Smooth muscle cell of the brain vasculature (primary cell): ENCODE measurements at places on chromosomes 11 and 22.

DNA sequence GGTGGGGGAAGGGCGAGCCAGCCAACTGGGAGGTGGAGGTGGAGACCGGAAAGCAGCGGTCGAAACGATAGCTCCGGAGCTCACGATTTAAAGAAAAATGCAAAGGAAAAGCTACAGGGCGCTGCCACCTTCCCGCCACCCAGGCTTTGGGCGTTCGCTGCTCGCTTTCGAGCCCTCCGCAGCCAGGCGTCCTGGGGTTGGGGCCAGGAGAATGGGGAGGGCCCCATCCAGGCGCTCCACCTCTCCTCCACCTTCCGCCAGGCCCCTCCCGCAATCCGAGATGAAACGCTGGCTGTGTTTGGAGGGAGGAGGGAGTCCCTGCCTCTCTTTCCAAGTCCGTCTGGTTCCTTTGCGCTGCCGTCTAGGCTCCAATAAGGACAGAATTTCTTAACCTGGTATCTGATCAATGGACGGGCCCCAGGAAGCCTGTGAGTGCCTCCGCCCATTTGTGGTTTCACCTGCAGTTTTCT lies 483 bp upstream of the ABTB2 start:
- DNase-seq: no peak

- DNase-seq: no peak
These were observed 105.2 kb downstream of the PPP6R3 start for GRCh38 chr11:68565768-68566167.

- no peak for DNase-seq
These were observed 49.1 kb upstream of the MUC15 start for GRCh38 chr11:26621132-26621531.

GRCh38 chr22:21009638-21010425 lies 5.1 kb upstream of the P2RX6 start:
- DNase-seq: no peak

DNA sequence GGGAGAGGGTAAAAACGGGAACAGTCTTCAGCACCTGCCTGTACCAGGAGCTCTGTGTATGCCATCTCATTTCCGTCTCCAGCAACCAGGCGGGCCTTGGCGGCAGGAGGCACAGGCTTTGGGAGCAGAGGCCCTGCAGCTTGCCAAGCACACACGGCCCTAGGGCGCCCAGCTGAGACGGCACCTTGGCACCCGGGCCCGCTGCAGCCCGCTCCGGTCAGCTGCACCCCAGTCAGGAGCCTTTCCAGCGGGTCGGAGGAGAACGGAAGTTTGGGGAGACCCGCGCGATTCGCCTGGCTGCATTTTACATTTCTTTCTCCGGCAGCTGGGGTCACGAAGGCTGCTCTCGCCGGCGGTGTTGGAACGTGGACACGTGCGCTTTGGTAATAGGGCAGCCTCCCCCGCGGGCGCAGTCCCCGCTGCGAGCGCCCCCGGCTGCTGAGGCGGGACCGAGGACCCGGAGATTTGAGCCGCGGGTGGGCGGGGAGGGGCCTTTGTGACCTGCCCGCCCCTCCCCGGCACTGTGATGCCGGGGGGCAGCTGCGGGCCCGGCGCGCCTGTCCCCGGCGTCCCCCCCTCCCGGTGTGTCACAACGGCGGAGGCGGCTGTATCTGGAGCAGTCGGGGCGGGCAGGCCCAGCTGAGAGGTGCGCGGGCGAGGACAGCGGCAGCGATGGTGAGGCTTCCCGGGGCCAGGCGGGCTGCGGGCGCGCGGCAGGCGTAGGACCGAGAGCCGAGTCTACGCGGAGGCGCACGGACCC lies at the start of gene TUBA8:
TUBA8 (plus strand) TSS at position 616 of the 760 bp plus-strand sequence; CDS start at position 673, 57 bp downstream.
- DNase-seq: no peak

DNA sequence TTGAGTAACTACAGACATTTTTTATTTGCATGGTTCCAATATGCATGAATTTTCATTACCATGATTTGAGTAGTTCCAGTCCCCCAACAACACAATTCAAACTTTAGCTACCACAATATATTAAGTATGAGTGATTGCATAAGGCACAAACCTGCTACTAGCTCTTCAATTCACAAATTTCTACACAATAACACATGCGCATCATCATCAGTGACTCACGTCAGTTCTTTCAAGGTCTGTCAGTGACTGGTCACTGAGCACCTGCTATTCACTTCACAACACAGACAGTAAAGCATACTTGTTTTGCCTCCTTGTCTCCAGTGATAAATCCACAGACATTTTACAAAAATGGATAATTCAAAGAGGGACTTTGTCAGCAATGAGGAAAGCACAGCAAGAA lies 435.1 kb upstream of the CCDC90B start:
- no peak for DNase-seq

- DNase-seq: no peak
These were observed 496 bp downstream of the EHBP1L1 start for GRCh38 chr11:65576232-65576866.

- DNase-seq: no peak
These were observed 413.4 kb downstream of the MN1 start for GRCh38 chr22:27388090-27388600.

DNA sequence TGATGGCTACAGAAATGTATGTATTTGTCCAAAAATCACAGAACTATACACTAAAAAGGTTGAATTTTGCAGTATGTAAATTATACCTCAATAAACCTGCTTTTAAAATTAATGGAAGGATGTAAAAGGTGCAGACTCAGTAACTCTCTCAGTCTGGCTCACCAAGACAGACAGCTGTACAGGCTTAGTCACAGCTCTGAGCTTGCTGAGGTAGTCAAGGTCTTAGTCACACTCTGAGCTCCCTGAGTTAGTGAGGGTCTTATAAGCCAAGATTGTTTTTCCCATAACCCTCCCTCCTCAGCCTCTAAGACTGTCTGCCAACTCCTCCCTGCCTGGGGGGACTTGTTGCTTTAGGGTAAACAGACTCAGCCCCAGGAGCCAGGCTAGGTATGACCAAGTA lies 59.3 kb upstream of the IZUMO1R start:
- DNase-seq: no peak

DNA sequence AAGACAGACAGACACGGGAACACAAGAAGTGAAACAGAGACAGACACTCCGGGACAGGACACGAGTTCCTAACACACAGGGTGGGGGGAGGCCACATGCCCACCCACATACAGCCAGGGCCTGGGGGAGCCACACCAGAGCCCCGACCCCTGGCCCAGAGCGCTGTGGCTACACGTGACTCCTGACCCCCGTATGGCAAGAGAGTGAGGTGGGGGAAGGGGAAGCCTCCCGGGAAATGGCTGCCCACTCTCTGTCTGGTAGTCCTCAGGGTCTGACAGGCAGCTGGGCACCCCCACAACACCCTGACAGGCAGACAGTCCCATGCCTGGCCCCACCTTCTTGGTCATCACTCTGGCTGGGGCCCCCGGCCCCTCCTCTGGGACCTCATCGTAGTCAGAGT lies 38.6 kb upstream of the PDE2A start:
- DNase-seq: no peak

GRCh38 chr22:45304971-45305370 lies 4.8 kb upstream of the FAM118A start:
- DNase-seq: no peak

DNA sequence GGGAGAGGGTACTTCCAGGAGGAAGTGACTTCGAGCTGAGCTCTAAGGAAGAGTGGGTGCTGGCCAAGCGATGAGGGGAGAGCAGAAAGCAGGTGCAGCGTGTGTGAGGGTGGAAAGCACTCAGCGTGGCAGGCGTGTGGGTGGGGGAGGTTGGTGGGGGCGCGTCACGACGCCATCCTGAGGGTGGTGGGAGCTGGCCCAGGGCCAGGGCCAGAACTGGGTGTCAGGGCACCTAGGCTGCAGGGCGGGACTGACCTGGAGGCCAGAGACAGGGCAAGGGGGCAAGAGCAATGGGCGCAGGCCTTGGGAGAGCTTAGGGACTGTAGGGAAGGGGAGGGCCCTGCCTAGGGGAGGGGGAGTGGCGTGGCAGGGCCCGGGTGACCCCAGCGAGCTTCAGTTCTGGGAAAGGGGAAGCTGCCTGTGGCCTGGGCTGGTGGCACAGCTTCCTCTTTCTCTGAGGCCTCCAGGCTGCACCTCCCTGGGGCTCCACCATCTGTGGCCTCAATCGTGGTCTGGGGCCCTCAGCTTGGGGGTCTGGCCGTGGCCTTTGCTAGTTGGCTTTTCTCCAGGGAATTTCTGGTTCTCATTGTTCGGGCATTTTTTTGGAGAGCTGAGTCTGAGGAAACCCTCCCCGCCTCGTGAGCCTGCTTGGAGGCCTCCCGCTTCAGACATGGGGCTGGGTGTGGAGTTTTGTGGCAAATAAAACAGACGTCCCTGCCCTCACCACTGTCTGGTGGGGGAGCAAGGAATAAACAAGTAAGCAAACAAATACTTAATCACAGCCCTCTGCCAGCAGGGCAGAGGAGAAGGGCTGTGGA lies 8.9 kb downstream of the RELT start:
- no peak for DNase-seq

GRCh38 chr11:88594274-88594950 lies 256.9 kb upstream of the CTSC start:
- DNase-seq: no peak

- DNase-seq: no peak
These were observed 100.5 kb downstream of the DSCAML1 start for GRCh38 chr11:117696540-117696939.

- no peak for DNase-seq
These were observed 399.7 kb downstream of the BRD1 start for GRCh38 chr22:49427941-49428340.

DNA sequence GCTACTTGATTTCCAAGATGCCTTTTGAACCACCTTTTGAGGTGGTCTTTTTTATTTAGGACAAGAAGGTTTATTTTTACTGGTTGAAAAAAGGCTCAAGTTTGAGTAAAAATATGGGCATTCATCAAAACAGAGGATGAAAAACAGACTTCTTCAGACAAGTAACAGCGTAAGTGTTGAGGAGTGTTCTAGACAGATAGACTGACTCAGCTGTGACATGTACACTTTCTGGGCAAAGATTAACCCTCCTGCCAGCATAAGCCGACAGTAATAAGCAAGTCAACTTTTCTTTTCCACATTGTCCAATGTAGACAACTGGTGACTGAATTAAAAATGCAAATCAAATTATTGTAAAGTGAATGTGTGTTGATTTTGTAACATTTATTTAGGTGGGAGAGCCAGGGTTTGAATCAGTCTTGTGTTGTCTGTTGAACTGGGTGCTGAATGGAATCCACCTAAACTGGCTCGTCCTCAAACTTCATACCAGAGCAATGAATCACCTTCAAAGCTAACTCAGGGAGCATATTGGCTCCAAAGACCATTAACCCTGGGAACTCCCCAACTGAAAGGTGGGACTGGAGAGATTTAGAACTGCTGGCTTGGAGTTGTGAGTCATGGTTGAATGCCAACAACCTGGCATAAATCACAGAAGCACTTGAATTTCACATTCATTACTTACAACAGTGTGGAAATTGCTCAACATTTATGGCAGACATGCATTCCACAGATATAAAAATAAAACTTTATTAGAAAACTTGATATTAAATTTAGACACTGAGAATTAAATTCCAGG lies 377.0 kb downstream of the ETS1 start:
- peak; percentile 56 for DNase-seq

DNA sequence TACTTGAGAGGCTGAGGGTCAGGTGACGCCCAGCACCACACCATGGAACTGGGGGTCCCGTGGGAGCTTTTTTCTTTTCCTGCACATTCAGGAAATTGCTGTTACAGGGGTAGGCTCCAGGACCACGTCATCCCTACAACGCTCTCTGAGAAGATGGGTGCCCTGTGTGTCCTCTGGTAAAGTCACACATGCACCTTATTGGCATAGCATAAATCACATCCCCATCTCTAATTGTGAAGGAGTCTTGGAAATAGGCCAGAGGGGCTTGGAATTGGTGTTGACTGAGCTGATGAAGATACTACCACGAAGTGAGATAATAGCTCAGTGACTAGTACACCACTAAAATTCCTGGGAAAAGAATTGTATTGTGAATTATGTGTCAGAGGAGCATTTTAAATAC lies 57.6 kb downstream of the TNRC6B start:
- no peak for DNase-seq

- no peak for DNase-seq
These were observed 14.5 kb upstream of the CLMP start for GRCh38 chr11:123209591-123209990.
